CD8-positive, alpha-beta memory T cell (primary cell): ENCODE measurements at places on chromosomes 5 and 9.

GRCh38 chr9:103615994-103616393, 478.1 kb upstream of the SMC2 start:
- DNase-seq, result no peak

DNA sequence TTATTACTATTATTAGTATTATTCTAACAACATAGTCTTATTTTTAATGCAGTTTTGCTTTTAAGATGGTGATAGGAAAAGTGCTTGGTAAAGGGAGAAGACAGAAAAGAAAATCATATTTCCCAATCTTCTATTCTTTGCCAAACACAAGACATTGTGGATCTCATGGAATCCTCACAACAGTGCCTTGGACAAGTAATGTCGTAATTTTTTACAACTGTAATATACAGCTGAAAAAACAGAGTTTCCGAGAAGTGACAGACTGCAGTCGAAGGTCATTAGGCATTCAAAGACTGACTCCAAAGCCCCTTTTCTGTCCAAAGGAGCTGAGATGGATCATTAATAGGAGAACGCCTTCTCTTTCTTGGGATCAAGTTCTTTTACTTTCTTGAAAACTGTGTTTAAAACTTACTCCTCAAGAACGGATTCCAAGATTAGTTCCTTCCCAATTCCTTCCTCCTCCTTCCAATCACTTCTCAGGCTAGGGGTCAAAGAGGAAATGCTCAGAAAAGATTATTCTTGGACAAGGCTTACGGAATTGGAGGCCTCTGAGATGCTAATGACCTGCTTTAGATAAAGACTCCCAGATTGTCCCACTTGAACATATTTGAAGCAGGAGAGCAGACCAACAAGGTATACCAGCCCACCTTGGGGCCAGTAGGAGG, 24.3 kb upstream of the TRIM32 start:
- no peak for DNase-seq

DNA sequence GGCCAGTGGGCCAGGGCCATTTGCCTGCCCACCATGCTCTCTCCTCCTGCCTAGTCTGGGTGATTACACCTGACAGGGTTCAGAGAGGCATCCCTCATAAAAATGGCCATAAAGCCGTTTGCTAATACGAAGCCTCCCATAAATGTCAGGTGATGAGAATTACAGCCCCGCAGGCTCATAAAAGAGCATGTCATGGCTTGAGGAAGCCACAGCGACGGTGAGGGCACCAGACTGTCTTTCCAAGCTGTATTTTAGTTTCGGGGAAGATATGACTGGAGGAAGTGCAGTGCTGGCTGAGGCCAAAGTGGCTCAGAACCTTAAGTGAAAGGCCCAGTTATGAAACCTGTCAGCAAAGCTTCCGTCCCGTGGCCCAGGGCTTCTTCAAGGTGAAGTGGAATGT, 18.5 kb upstream of the TCERG1 start:
- no peak for DNase-seq

GRCh38 chr9:132003319-132003704, 76.4 kb downstream of the MED27 start:
- DNase-seq, result no peak

DNA sequence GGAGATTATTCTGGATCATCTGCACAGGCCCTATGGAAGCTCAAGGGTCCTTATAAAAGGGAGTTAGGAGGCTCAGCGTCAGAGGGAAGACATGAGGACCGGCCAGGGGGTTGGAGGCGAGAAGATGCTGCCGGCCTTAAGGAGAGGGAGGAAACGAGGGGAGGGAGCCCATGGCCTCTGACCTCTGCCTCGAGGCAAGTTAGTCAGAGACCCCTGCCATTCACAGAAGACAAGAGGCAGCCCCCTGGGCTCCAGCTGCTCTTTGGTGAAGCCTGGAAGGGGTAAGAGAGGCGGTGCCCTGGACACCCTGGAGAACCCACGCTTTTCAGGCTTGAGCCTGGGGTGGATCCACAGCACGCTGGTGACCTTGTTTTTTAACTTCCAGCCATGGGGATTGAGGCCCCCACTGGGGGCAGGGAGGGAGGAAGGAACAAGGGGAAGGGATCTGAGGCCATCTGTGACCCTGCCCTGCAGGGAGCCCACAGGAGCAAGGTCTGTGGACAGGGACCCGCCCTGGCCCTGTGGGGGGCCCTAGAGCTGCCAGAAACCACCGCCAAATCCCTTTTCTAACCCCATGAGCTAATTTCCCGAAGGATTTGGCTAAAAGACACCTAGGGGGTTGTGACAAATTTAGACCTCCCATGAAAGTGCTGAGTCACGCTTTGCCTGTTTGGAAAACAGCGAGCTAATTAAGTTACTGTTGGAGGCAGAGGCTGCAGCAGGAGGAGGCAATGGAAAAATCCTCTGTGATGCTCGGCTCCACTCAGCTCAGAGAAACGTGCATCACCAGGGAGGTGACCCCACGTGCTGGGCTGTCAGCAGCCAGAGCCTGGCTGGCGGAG, 49.7 kb downstream of the OLFM1 start:
- no peak for DNase-seq

GRCh38 chr9:94915476-94916450, 189.3 kb downstream of the AOPEP start:
- no peak for DNase-seq

DNA sequence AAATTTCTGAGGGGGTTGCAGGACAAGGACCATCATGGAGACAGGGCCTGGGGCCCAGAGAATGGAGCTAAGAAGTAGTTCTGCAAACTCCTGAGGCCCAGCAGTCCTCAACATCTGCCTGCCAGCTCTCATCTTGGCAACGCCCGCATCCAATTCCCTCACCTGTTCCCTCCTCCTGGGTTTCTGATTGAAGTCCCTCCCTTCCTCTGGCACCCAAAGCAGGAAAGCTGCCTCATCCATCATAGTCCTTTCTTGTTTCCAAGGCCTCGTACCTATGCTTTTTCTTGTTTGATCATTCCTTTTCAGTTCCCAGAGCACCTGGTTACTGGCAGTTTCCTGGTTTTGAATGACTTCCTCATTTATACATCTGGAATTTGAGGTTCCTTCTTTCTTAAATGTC, 181.3 kb downstream of the NR2F1-AS1 start:
- no peak for DNase-seq

- DNase-seq, result no peak
These were observed 35.0 kb upstream of the TLE1 start for GRCh38 chr9:81724242-81724889.

DNA sequence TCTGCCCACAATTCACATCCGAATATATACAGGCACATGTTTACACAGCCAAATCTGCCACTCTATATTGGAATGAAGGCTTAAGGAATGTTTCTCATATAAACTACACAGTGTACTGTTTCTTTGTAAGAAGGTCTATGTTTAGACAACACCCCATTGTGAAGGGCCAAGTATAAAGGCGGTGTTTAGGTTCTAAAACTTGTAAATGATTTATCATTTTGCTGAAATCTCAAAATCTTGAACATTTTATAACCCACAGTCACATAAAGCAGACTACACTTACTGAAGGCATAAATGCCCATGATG, 94.0 kb downstream of the ZNF608 start:
- DNase-seq, result no peak

- no peak for DNase-seq
These were observed 13.9 kb downstream of the KDM4C start for GRCh38 chr9:6771722-6772121.

DNA sequence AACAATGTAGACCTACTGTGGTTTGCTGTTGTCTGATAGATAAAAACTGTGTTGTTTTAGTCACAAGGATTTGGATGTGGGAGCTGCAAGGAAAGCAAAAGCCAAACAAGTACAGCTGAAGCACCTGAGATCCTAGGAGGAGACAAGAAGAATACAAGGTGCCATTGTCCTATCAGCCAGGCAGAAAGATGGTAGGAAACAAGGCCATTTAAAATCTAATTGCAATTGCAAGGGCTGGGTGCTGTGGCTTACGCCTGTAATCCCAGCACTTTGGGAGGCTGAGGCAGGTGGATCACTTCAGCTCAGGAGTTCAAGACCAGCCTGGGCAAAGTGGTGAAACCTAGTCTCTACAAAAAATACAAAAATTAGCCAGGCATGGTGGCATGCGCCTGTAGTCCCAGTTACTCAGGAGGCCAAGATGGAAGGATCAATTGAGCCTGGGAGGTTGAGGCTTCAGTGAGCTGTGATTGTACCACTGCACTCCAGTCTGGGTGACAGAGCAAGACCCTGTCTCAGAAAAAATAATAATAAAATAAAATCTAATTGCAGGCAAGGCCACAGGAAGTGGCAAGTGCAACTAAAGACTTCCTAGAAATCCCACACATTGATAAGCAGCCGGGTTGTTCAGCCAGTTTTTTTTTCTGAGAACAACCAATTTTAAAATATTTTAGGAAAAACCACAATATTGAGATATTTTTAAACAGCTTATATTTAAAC, 22.6 kb downstream of the DOCK8 start:
- no peak for DNase-seq

DNA sequence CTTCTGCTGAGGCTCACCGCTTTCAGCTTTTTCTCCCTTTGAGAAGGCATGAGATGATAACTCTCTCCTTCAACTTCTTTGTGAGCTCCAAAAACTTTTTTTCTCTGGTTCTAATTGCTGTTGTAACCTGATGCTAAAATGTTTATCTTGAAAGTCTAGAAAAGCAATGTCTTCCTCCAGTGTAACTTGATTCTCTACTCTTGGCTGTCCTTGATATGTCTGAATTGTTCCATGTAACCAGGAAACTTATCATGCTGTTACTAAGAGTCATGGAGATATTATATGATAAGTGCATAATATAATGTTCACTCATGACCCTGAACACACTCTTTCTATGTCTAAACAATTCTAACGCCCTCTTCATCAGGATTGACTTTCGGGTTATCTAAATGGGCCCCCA, 128.0 kb upstream of the ABCA1 start:
- DNase-seq, result no peak

GRCh38 chr5:33148076-33148513, 292.7 kb upstream of the TARS1 start:
- DNase-seq, result no peak

DNA sequence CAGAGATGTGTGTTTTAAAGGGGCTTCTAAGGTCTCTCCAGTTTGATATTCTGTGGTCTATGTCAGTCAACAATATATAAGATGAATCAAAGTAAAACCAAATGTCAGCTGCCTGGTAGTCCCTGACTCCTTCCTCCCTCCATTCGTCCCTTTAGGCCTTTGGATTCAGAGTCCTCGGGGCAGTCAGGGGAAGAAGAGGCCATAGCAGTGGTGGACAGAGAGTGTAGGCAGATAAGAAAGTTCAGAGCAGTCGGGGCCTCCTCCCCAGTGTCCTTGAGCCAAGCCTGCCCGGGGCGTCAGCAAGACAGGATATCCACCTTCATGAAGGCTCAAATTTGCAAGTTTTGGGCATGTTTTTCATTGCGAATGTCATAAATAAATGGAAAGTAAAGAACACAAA, 110.6 kb downstream of the ADAMTS16 start:
- DNase-seq, result no peak

DNA sequence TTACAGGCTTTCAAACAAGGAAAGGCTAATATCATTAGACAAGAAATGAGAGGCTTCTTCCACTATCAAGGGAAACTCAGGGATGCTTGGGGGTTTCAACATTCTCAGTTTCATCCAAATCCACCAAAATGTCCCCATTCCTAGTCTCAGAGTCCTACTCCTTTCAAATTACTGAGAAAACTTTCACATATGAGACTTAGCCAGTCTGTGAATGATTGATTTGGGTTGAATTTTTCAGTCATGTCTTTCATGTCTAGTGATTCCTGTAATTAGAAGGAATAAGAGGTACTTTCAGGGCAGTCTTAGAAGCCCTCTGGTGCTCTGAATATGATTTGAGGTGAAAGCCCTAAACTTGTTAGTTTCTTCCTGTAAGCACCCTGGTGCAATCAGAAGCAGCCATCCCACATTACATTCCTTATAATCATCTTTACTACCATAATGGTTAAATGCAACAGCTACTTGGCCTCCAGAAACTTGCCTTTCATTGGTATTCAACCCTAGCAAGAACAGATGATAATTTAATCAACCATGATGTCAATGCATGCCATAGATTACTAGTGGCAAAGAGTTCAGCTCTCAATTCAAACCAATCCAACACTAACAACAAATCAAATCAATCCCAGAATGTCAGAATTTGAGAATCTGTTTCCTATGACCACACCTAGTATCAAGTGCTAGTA, 50.7 kb upstream of the RIC1 start:
- no peak for DNase-seq

DNA sequence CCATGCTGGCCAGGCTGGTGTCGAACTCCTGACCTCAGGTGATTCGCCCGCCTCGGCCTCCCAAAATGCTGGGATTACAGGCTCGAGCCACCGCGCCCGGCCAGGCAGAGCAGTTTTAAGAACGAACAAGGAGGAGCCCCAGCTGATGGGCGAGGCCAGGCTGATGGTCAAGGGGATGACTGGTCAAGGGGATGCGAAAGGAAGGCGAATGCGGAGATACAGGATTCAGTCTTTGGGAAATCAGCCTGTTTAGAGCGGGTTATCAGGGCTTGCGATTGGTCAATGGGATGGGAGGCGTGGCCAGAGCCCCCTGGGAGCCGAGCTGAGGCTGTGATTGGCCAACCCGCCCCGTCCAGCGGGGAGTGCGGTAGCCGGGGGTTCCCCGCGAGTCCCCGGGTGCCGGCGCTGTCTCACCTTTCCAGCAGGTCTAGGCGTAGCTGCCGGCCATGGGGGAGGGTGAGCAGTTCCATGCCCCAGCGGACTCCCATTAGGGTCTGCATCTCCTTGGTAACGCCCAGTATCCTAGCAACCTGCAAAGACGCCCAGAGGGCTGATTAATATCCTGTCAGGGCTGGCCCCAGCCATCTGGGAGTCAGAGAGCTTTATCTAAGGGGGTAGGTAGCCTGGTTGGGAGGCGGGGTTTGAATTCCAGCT, 7.5 kb upstream of the TOR2A start:
- no peak for DNase-seq

- DNase-seq, result no peak
These were observed 3.2 kb downstream of the ODF2 start for GRCh38 chr9:128459011-128459410.

- DNase-seq, result no peak
These were observed 14.5 kb downstream of the PTCH1 start for GRCh38 chr9:95502248-95502647.

DNA sequence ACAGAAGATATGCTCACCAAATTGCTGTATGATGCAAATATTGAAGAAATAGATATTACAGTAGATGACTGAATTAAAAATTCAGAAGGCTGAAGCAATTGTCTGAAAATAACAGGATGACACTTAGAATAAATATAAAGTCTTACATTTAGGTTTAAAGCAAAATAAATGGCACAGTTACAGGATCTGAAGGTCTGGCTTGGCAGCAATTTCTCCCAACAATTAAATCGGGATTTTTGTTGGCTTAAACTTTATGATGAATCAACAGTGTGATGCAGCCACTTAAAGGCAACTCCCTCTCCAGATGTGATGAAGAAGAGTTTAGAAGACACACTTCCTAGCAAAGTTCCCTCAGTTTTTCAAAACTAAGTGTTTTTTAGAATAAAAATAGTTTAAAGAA, 80.5 kb downstream of the NREP start:
- no peak for DNase-seq

GRCh38 chr5:10288592-10289219, 19.0 kb downstream of the CMBL start:
- no peak for DNase-seq

- DNase-seq, result no peak
These were observed 7.2 kb downstream of the NACC2 start for GRCh38 chr9:136087741-136088480.
